Stimulated activated CD4-positive, alpha-beta T cell treated with anti-CD3 and anti-CD28 coated beads, Interleukin-1b, Interleukin-23, amount 100 ng/mL, for 48 hours (primary cell): ENCODE measurements at places on chromosomes 3 and 15.

GRCh38 chr15:80777137-80777536 is 2.0 kb upstream of the CEMIP start:
- no peak for DNase-seq

DNA sequence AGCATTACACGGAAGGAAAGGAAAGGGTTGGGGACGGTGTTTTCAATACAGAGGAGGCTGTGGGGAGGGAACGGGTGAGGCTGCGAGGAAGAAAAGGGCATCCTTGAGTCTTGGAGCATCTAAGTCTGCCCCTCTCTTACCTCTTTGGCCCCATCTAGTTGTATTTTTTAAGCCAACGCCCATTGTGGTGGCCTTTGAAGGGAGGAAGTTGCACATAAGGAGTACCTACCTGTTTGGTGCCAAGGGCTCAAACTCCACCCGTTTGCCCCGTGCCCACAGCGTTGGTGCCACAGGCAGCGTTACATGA is 146.1 kb upstream of the UMPS start:
- DNase-seq: no peak

GRCh38 chr15:96330064-96330449 is 443 bp upstream of the NR2F2 start:
- peak; percentile 30 for DNase-seq

GRCh38 chr3:66037986-66038369 is 740 bp downstream of the MAGI1 start:
- DNase-seq: no peak

GRCh38 chr15:34064438-34064837 is 25.4 kb upstream of the AVEN start:
- no peak for DNase-seq

DNA sequence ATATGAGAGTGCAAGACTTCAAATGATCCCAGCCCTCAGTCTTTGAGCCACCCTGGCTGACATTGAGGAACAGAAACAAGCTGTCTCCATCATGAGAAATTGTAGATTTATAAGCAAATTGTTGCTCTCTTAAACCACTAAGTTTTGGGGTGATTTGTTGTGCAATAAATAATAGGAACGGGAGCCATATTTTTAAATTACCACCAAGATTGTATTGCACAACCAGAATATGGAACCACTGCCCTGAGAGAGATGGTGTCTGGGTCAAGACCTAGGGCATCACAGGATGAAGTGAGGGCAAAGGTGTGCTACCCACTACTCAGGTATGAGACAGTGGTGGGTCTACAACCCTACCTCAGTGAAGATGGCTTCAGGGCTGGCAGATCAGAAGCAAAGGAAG is 2.3 kb upstream of the CFAP92 start:
- no peak for DNase-seq

GRCh38 chr3:112464264-112464663 is 35.0 kb downstream of the BTLA start:
- DNase-seq: no peak
